ENCODE measurements at places on chromosomes 3 and 15.

GRCh38 chr3:112604536-112604935 is 36.4 kb downstream of the CCDC80 start:
- DNase-seq = peak; percentile 16

- no peak for DNase-seq
These were observed 405.0 kb upstream of the TPM1 start for GRCh38 chr15:62637574-62637897.

DNA sequence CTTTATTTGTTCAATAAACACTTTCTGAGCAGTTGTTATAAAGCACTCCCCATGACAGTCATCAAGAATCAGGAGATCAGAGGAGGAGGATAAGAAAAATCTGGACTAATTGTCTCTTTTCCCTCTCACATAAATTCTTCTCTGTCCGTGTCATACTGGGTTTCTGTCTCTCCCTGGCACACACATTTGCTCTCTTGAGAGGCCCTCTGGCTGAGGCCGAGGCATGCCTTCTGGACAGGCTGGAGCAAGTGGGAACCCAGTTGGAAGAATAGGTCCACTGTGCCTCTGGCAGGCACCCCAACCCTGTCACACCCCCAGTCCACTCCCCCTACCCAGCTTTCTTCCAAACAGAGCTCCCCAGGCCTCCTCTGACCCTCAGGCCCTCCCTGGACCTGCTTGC is 315.8 kb downstream of the UACA start:
- DNase-seq = no peak

DNA sequence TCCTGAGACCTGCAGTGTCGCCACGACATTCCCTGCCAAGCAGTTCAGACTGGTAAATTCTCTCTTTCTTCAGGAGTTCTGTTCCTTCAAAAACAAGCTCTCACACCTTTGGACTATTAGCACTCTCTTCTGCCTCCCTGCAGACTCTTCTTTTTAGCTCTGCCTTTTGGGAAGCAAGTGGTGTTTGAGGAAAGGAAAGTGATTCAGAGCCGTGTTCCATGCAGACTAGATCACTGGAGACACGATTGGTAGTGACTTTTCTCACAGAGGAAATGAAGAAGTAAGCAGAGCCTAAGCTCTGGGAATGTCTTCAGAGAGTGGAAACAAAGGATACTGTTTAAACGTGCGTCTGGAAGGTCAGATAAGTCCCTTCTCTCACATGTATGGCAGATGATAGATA is 270.6 kb upstream of the TPRG1 start:
- DNase-seq = no peak

DNA sequence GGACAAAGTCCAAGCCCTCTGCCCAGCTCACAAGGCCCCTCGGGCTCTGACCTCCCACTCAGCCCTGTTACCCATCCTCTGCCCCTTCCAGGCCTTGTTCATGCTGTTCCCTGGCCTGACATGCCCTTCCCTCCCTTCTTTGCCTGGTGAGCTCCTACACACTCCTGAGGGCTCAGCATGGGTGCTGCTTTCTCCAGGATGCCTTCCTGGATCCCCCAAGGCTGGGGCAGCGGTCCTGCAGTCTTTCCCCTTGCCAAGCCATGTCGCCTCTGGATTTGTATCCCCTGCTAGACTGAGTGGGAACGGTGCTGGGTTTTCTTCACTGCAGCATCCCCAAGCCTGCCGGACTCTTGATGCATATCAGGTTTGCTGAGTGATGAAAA is 35.9 kb downstream of the FAM3D start:
- no peak for DNase-seq

DNA sequence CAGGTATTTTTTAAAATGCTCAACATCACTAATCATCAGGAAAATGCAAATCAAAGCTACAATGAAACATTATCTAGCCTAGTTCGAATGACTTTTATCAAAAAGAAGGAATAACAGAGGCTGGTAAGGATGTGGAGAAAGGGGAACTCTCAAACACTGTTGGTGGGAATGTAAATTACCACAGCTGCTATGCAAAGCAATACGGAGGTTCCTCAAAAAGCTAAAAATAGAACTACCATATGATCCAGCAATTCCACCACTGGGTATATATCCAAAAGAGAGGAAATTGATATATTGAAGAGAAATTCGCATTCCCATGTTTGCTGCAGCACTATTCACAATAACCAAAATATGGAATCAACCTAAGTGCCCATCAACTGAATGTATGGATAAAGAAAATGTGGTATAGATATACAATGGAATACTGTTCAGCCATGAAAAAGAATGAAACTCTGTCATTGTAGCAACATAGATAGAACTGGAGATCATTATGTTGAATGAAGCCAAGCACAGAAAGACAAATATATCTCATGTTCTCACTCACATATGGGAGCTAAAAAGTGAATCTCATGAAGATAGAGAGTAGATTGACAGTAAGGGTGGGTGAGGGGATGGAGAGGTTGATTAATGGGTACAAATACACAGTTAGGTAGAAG is 19.7 kb upstream of the CLN6 start:
- no peak for DNase-seq

DNA sequence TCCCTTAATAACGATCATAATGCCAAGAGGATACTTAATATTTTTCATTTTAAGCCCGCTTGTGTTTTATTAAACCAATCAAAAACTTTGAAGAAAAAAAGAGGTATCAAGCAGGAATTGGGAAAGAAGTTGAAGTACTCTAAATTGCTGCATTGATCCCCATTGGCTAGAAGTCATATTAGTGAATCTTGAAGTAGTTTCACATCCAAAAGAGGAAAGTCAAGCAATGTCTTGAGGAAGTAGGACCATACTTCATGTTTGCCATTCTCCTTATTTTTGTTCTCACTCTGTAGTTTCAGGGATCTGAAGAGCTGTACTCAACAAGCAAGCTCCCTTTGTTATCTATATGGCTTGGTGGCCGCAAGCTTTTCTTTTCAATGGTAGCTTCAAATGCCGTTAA is 2.2 kb downstream of the SCAANT1 start:
- no peak for DNase-seq

DNA sequence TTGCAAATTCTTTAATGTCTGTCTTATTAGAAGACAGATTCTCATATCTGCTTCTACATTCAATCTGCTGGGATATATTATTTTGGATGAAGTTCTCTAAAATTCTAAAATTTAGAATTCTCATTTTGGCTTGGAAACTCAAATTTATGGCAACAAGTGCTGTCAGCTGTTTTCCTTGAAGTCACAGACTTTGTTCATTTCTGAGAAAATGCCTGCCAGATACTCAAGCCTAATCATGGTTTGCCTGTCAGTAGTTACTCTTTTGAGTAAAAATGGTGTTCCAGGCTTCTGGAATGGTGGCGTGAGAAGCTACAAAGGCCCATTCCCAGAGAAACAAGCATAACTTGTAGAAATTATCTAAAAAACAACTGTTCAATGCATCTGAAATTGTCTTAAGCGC is 115.8 kb downstream of the CTNNB1 start:
- DNase-seq = no peak

- no peak for DNase-seq
These were observed 717.9 kb upstream of the ALCAM start for GRCh38 chr3:104648823-104649222.

DNA sequence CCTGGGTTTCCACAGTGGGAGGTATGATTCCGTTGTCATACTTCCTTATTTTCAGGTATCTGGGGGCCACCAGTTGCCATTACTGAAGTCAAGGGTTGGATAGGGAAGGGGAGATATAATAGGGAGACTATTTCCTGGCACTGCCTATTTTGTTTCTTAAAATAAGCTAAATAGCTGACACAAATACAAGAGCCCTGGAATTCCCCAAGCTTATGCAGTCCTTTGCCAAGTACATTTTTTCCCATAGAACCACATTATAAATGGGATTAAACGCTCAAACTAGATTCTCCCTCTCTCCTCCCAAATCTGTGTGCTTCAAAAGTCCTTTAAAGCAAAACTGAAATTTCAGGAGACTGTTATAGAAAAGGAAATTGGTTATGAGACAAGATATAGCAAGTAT is 68.7 kb downstream of the AP4E1 start:
- no peak for DNase-seq

GRCh38 chr3:140448001-140448400 is 229.9 kb upstream of the TRIM42 start:
- DNase-seq = no peak

GRCh38 chr15:55515491-55515890 is 7.5 kb upstream of the DNAAF4 start:
- DNase-seq = no peak

- DNase-seq = no peak
These were observed 386 bp downstream of the SQOR start for GRCh38 chr15:45635191-45635638.

DNA sequence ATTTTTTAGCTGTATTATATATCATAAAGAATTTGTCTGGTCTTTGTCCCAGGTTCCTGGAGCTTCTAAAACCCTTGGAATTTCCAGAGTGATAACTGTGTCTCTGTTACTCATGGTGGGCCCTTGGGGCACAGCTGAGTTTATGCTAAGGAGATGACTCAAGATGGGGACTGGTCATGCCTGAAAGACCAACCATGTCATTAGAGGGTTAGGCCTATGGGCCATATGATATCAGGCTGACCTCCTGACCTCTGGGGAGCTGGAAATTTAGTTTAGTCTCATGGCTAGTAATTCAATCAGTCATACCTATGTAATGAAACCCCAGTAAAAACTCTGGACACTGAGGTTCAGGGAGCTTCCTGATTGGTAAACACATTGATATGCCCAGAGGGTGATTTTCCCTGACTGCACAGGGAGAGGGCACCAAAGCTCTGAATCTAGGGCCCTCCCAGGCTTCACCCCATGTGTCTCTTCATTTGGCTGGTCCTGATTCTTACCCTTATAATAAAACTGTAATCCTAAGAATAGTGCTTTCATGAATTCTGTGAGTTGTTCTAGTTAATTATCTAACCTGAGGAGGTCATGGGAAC is 69.6 kb downstream of the EEFSEC start:
- no peak for DNase-seq

- DNase-seq = no peak
These were observed 151.1 kb downstream of the GABRB3 start for GRCh38 chr15:26621816-26622215.

GRCh38 chr15:50066202-50066601 is 52.8 kb downstream of the ATP8B4 start:
- no peak for DNase-seq

- no peak for DNase-seq
These were observed 13.1 kb upstream of the RAB8B start for GRCh38 chr15:63176302-63176701.

DNA sequence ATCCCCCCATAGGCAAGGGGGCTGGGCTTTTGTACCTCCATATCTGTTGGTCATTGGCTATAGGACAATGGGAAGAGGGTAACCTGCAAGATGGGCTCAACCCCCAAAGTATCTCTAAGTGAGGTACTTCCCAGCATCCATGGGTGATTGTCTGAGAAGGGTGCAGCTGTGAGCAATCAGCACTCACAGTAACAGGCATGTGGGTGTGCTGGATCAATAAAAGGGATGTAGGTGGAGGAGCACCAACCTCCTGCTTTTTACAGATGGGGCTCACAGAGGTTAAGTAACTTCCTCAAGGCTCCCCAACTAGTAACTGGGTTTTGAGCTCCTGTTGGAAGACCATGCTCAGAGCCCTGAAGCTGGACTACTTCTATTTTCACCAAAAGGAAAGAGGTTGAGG is 26.4 kb upstream of the FAM107A start:
- no peak for DNase-seq

DNA sequence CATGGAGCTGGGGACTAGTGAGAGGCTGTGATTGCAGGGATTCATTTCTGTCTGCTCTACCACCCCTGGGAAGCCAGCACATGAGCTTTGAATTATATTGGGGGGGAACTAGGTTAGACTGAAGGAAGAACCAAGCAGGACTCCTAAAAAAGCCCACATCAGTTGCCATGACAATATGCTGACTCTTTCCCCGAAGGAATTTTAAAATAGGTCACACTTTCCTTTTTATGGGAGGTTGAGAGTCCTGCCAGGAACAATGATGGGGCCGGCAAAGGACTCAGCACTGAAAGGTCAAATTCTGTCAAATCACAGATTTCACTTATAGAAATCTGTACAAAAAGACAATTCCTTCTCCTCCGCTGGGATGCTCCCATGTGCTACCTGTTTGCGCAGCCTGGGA is 130.8 kb downstream of the ZNF621 start:
- DNase-seq = no peak

DNA sequence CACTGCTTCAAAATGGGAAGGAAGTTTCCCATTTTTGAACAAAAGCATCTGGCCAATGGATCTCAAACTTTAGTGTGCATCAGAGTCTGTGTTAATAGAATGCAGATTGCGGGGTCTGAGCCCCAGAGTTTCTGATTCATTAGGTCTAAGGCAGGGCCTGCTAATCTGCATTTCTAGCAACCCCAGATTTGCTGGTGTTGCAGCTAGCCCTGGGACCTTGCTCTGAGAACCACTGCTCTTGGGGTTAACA is 30.7 kb upstream of the USP3 start:
- DNase-seq = no peak

GRCh38 chr3:10351013-10351735 is 30.3 kb upstream of the SEC13 start:
- no peak for DNase-seq

- DNase-seq = no peak
These were observed 7.1 kb downstream of the CPN2 start for GRCh38 chr3:194344012-194344411.

GRCh38 chr3:194092881-194093301 is 43.1 kb upstream of the HES1 start:
- DNase-seq = no peak

DNA sequence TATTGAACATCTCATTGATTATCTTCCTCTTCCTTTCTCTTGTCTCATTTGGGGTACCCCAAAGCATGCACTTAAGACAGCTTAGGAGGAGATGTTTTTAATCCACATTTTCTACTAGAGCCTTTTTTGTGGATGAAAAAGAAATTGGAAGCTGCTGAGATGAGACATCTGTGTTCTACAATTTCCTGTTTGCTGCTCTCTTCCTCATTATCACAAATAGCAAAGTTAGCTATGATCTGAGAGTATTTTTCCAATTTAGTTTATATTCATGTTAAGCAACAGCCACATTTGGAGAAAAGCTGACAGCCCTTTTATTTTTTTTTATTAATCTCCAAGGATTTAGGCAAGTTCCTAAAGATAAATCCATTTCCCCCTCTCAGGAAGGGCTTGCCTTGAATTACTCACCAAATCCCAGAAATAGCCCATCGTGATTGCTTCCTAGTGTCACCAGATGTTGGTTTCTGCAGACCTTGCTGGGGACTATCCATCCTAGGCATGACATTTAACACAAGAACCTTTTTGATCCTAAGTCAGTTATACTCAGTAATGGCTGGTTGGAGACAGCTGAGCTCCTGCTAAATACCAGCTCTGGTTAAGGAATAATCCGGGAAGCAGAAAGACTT is 70.8 kb upstream of the FILIP1L start:
- no peak for DNase-seq
